Choroid plexus epithelial cell (primary cell): ENCODE measurements at places on chromosomes 3 and 15.
A peak's percentile ranks its signal among the peaks of the same experiment; 100 is the strongest.

DNA sequence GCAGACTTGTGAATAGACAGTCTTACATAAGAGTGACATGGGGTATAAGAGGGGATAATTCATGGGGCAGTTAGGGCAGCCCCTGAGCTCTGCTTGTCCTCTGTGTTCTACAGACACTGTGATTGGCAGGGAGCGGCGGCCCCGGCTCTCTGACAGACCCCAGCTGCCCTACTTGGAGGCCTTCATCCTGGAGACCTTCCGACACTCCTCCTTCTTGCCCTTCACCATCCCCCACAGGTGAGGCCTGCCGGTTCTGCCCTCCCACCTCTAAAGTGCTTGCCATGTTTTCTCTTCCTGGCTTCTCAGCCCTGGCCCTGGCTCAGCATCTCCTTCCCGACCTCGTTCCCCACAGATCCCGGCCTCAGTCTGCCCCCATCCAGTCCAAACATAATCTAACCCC lies 3.4 kb downstream of the CYP1A2 start:
- no peak for DNase-seq

GRCh38 chr3:142106548-142106947 lies 42.8 kb downstream of the TFDP2 start:
- DNase-seq, result no peak

GRCh38 chr3:167776066-167776685 lies 40.7 kb downstream of the SERPINI1 start:
- DNase-seq, result no peak

DNA sequence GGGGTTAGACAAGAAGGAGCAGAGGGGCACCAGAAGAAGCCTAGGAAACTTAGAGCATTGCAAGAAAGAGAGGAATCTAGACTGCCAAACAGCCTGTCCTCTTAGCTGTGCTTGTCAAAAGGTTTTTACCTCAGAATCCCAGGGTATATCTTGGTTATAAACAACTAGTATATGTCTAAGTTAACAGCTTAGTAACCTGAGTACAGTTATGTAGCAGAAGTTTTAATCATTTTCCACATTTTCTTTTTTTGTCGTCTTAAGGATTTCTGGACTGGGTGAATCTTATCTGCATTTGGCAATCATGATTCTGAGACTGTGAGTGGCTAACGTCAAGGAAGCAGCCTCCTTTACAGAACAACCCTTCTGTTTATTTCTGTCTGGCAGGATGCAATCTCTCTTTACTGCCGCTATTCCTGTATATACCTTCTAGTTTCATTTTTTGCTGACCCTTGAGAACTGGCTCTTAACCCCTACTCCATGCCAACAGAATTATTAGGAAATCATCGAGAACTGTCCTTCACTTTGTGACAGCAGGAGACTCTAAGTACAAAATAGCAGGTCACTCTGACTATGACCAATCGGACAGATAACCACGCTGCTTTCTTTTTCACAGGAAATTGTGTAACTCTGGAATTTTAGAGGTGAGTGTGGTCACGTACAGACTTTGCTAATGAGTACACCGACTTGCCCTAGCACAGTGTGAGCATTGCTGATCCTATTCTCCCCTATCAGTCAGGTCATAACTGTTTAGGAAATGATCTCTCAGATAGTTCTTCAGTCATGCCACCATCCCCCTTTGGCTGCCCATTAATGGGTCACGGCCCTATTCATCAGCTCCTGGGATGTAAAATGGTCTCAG lies 3.3 kb upstream of the CP start:
- DNase-seq, result peak; percentile 90

GRCh38 chr3:117018655-117019054 lies 309.1 kb downstream of the TUSC7 start:
- DNase-seq, result no peak

GRCh38 chr3:12518261-12519028 lies 26.9 kb downstream of the MKRN2OS start:
- DNase-seq, result peak; percentile 15

DNA sequence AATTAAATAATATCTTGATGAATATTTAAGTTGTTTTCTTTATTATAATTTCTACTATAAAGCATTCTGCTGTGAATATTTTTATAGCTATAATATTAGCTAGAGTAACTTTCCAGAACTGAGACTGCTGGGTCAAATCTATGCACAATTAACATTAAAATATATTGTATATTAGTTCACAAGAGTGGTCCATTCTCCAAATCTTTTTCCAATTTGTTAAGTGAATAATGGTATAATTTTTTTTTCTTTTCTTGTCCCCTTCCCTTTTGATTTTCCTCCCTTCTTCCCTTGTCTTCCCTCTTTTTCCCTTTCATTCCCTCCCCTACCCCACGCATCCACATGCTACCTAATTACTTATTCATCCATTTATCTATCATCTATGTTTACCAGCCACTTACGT lies 977.5 kb downstream of the TUSC7 start:
- no peak for DNase-seq

- no peak for DNase-seq
Measured at GRCh38 chr3:45409921-45410320, 21.5 kb downstream of the LARS2 start.

DNA sequence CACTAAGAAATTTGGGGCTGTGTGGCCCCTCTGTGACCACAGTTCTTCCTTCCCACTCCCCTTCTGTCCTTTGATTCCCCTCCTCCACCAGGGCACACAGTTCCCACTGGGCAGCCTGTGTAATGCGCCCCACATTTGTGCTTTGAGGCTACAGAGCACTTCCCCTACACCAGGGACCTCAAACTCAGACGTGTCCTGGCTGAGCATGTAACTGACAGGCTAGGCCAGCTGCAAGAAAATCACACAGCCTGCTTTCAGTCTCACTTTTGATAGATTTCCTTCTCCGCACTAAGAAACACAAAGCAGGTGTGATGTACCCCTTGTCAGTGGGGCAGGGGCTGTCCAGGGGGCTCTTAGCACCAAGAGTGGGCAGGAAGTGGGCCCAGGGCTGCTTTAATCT lies 29.6 kb downstream of the PRKCD start:
- DNase-seq, result no peak

- no peak for DNase-seq
Measured at GRCh38 chr15:59401824-59402569, 29.3 kb upstream of the MYO1E start.

DNA sequence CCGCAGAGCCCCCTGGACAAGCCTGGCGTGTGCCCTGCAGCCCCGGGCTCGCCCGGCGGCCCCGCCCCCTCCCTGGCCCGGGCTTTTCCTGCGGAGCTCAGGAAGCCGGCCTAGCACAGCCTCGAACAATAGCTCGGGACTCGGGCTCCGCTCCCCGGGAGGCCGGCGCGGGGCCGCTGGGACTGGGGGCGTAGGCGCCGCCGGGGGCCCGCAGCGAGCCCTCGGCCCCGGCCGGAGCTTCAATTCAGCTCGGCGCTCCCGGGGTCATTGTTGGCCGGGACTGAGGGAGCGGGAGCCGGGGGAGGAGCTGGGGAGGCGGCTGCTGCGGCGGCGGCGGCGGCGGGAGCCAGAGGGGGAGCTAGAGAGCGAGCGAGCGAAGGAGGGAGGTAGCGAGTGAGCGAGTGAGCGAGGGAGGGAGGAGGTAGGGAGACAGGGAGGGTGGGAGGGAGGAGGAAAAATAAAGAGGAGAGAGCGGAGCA lies 41.0 kb upstream of the ROPN1 start:
- peak; percentile 74 for DNase-seq

- no peak for DNase-seq
Measured at GRCh38 chr3:193809106-193809505, 216.1 kb downstream of the OPA1 start.

DNA sequence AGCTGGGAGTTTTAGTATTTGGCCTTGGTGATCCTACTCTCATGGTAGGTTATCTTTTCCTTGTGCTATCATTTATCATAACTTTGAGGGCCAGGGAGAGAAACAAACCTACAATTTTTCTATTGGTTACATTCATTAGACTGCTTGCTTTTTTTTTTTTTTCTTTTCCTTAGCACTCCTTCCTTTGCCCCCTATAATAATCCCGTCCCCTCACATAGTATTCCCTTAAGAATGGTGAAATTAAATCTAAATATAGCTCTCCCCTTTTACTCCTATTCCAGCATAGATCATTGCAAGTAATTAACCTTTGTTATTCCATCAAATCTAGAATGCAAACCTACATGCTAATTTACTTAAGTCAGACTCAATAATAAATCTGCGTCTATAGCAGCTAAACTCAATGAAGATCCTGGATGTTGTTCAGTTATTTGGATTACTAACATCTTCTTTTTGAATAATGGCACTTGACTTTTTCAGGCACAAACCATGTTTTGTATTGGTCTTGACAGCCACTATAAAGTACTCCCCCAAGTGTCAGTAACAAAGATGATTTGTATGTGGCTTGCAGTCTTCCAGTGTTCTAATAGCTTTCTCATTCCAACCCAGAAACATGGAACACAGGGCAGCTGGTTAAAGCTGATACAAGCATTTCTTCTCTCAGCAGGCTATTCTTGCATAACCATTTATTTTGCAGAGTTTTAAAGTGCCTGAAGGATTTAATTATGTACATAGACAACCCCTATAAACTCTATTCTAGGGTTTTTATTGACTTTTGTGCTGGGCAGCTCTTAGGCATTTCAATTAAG lies 420.6 kb downstream of the MECOM start:
- DNase-seq, result peak; percentile 80

GRCh38 chr3:4290272-4290893 lies 12.8 kb upstream of the SETMAR start:
- peak; percentile 74 for DNase-seq

- no peak for DNase-seq
Measured at GRCh38 chr3:178588628-178589027, 52.4 kb downstream of the KCNMB2 start.

- no peak for DNase-seq
Measured at GRCh38 chr3:115108614-115109013, 38.5 kb downstream of the ZBTB20 start.

- peak; percentile 82 for DNase-seq
Measured at GRCh38 chr3:146589899-146590508, 15.1 kb downstream of the PLSCR5 start.

DNA sequence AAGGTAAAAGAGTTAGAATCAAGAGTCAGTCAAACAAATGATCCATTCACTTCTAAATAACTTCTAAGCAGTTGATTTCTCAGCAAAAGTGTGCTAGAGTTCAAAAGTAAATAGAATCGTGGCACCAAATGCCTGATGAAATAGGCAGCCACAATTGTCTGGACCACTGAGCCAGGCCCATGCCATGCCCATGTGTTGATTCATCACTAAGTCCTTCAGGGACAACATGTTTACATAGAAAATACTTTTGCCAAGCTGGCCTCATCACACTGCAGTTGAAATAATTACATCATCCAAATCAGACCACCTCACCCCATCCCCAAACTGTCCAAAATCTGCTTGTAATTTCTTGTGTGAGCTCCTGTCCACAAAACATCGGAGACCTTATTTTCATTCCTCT lies 216.3 kb downstream of the IGSF11 start:
- DNase-seq, result peak; percentile 27

DNA sequence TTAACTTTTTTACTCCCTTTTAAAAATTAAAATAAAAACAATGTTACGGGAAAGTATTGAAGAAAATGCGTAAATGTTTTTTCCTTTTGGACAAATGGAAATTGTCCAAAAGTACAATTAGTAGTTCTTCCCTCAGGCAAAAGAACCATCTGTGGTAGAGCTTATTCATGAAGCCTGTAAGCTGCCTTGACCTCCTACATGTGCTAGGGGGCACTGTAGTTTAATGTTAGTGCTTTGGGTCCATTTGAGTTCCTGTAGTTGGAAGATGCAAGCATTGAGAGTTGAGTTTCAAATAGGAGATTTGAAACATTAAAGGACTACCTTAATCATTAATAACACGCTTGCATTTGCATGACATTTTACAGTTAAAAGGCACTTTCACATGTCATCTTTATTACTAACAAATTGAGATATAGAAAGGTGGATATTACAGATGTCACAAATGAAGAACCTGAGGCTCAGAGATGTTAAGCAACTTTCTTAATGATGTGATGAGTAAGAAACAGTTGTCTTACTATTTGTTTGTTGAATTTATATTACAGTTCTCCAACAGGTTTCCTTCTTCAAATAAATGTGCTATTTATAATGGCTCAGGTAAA lies 1.8 kb upstream of the ZNF385D start:
- DNase-seq, result peak; percentile 86

GRCh38 chr3:56557831-56558170 lies 826 bp downstream of the CCDC66 start:
- no peak for DNase-seq

DNA sequence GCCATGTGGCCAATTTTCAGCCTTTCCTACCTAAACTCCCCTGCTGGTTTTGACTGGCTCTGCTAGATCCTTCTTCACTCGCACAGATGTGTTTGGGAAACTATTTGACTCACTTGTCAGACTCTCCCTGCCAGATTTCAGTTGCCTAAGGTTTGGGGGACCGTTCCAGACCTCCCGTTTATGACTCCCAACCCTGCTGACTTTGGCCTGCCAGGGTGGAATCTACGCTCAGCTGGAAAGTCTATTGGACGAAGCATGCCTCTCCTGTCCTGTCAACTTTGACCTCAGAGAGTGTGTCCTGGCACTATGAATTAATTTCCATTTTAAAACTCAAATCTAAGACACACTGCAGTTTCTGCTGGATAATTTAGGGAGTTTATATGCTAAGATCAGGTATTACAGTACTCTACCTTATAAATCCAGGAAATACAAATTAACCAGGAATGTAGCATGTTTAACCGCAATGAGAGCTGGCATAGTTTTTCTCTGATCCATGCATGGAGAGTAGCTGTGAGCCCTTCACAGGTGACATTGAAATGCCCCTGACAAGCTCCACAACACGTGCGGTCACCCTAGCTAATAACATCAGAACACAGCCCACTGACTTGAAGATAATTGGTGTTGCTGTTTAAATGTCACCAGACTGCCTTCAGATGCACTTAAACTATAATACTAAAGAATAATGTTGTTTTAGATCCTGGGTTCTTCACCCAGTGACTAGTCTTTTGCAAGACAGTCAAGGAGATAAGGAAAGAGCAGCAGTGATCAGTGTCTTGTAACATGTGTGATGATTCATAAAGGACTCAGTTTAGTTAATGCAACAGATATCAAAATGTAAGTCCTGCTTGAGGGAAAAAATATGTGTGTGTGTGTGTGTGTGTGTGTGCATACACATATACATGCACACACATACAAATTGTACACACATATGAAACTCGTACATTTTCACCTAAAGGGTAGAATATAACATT lies 223.0 kb upstream of the MCTP2 start:
- no peak for DNase-seq

- no peak for DNase-seq
Measured at GRCh38 chr15:43361313-43361903, 9.4 kb downstream of the ZSCAN29 start.

DNA sequence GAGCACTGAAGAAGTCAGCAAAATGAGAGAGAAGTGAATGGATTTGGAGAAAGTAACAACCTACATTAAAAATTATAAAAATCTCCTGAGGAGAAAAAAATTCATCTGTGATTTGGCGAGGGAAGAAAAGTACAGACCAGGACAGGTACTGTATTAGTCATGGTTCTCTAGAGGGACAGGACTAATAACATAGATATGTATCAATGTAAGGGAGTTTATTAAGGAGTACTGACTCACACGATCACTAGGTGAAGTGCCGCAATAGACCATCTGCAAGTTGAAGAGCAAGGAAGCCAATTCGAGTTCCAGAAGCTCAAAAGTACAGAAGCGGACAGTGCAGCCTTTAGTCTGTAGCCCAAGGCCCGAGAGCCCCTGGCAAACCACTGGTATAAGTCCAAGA lies 1004.4 kb upstream of the ALCAM start:
- DNase-seq, result no peak

- DNase-seq, result no peak
Measured at GRCh38 chr3:12141350-12141749, 17.4 kb downstream of the TIMP4 start.

GRCh38 chr3:23343509-23343908 lies 140.4 kb downstream of the UBE2E2 start:
- no peak for DNase-seq
